Left lung (tissue), 14 donors: ENCODE measurements at places on chromosomes 7 and 10.

- no peak overlapping the region for H3K4me3 ChIP-seq
- no peaks in the 10 kb centered on the region for H3K36me3 ChIP-seq
- DNase-seq = no peak
- H3K27me3 ChIP-seq = no peaks in the 10 kb centered on the region
- no peaks in the 10 kb centered on the region for H3K4me1 ChIP-seq
These were observed 341.3 kb upstream of the SEMA3C start for GRCh38 chr7:81260152-81260551.

GRCh38 chr7:55903985-55904759, 16.9 kb downstream of the ZNF713 start:
- peaks cover 17% of the 10 kb centered on the region for H3K36me3 ChIP-seq
- no peak for DNase-seq
- no peak overlapping the region for H3K27ac ChIP-seq

- H3K27me3 ChIP-seq = no peaks in the 10 kb centered on the region
- H3K4me1 ChIP-seq = no peaks in the 10 kb centered on the region
- DNase-seq = no peak
- H3K4me3 ChIP-seq = no peak overlapping the region
- no peak overlapping the region for H3K27ac ChIP-seq
These were observed 228.1 kb downstream of the BMPER start for GRCh38 chr7:34133356-34133982.

DNA sequence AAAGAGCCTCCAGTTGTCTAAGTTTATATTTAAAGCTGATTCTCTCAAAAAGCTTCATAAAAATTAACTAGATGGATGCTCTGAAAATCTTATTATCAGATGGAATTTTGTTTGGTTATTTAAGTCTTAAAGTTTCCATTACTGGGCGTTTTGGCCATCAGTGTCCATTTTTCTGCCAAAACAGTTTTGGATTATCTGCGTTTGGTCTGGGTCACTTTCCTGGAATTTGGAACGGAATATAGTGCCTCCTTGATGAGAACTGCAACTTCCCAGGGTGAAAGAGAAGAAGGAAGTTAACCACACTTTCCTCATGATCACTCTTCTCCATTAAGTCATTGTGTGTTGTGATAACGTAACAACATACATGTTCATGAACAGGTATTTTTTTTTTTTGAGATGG, 764.9 kb upstream of the AUTS2 start:
- H3K27ac ChIP-seq = no peak overlapping the region
- DNase-seq = no peak
- no peaks in the 10 kb centered on the region for H3K27me3 ChIP-seq
- H3K36me3 ChIP-seq = no peaks in the 10 kb centered on the region
- no peak overlapping the region for H3K4me3 ChIP-seq

GRCh38 chr7:139958599-139959284, 104.0 kb downstream of the PARP12 start:
- H3K4me1 ChIP-seq = no peaks in the 10 kb centered on the region
- H3K27me3 ChIP-seq = no peaks in the 10 kb centered on the region
- no peak overlapping the region for H3K4me3 ChIP-seq
